Left cardiac atrium (tissue), 4 donors: ENCODE measurements at places on chromosomes 2 and 18. TPM values are rescaled to one million over a fixed set of nuclear protein-coding genes. Genes with fewer than 3 reads are reported as not detected.

DNA sequence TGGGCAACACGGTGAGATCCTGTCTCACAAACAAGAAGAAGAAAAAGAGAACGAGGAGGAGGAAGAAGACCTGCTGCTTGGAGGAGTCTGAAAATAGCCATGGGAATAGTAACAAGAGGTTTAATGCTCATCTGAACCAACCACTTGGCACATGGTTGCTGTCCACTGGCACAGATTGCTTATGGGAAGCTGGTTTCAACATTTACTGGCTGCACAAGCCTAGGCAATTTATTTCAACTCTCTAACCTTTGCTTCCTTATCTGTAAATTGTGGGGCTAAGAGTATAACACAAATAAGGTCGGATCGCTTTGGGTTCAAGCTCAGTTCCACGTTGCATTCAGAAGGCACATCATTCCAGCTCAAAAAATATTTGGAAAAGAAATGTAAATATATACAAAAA is 14.2 kb upstream of the RHOB start:
- no peak for DNase-seq

The TNFRSF11A gene
- 2.9 TPM for total RNA-seq

The CFAP210 gene
- 0.16 TPM for total RNA-seq

The IL1RN gene
- total RNA-seq = 1.5 TPM

DNA sequence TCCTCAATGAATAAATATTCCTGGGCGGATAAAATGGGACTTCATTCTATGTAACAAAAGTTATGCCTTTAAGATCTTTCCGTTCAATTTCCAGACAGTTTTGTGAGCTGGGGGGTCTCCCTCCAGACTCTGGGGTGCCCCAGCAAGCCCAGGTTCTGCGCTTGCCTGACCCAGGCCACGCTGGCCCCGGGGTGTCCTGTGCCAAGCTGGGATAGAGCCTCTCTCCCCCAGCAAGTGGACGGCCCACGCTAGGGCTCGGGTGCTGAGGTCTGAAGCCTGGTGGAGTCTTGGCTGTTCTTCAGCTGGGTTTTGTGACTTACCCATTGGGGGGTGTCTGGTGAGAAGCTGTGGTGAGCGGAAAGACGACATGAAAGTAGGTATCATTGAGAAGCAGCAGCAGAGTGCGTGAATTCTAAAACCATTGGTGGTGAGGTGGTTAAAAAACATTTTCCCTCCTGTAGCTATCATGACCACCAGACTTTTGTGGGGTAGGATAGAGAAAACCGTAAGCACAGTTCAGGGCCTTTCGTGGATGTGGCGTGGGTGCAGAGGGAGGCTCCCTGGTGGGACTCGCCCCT is 346.8 kb downstream of the ANAPC1 start:
- DNase-seq = no peak
